ENCODE measurements at places on chromosomes 5 and 9.

GRCh38 chr9:739362-739761 lies 102.1 kb upstream of the DMRT1 start:
- no peak for DNase-seq

- no peak for DNase-seq
Measured at GRCh38 chr9:137878146-137878941, 762 bp downstream of the CACNA1B start.

GRCh38 chr9:28930766-28931165 lies 1357.5 kb upstream of the C9orf72 start:
- no peak for DNase-seq

GRCh38 chr5:89309268-89309667 lies 426.3 kb upstream of the MEF2C start:
- DNase-seq, result no peak

- DNase-seq, result no peak
Measured at GRCh38 chr5:68519143-68519542, 303.6 kb downstream of the PIK3R1 start.
